ENCODE measurements at places on chromosomes 6 and 20. TPM values are rescaled to one million over a fixed set of nuclear protein-coding genes. Genes with fewer than 3 reads are reported as not detected.
A peak's percentile ranks its signal among the peaks of the same experiment; 100 is the strongest.

DNA sequence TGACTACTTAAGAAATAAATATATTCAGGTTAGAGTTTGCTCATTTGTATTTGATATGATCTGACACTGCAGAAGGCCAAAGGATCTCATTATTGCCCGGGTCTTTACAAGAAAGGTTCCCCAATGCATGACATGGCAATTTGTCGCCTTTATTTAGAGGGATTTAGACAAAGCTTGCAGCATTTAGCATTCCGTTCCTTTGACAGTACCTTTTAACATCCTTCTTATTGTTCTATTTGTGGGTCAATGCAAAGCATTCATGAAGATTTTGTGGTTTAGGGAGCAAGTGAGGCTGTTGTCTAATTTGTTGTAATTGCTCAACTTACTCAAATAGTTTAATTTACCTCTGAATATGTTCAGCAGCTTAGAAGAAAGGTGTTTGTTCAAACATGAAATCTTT is 230.8 kb upstream of the FLRT3 start:
- H3K4me1 ChIP-seq, result no peaks in the 10 kb centered on the region
- no peak overlapping the region for H3K27ac ChIP-seq
- DNase-seq, result no peak
- no peak overlapping the region for H3K4me3 ChIP-seq
- H3K27me3 ChIP-seq, result no peaks in the 10 kb centered on the region

DNA sequence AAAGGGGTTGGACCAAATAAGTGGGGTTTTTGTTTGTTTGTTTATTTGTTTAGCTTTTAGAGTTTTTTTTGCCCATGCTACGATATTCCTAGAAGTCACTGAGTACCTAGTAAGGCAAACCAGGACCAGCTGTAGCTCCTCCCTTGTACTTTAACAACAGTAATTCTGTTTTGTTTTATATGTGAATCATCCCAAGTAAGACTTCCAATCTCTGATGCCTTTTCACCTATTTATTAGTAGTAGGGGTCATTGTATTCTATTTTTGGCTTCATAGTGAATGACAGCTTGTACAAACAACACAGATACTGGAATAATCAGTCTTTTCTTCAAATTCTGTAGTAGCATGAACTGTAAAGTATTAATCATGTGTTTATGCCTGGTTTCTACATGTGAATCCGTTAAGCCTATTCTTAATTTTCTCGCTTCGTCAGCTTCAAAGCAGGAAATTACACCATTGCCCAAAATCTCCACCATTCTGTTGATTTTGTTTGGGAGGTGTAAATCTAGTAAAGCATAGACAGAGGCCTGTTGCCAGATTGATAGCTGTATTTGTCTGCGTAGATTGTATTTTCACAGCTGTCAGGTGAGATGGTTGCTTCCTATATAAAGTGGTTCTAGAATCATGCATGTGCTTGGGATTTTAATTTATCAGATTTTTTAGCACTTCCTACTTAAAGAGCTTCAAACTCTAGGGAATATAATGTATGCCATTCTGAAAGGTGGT is 151.5 kb upstream of the FLRT3 start:
- H3K27me3 ChIP-seq, result no peaks in the 10 kb centered on the region
- no peak for DNase-seq
- no peak overlapping the region for H3K4me3 ChIP-seq
- H3K4me1 ChIP-seq, result no peaks in the 10 kb centered on the region
- no peaks in the 10 kb centered on the region for H3K36me3 ChIP-seq

DDX27 gene
- total RNA-seq, result 19.4 TPM

DNA sequence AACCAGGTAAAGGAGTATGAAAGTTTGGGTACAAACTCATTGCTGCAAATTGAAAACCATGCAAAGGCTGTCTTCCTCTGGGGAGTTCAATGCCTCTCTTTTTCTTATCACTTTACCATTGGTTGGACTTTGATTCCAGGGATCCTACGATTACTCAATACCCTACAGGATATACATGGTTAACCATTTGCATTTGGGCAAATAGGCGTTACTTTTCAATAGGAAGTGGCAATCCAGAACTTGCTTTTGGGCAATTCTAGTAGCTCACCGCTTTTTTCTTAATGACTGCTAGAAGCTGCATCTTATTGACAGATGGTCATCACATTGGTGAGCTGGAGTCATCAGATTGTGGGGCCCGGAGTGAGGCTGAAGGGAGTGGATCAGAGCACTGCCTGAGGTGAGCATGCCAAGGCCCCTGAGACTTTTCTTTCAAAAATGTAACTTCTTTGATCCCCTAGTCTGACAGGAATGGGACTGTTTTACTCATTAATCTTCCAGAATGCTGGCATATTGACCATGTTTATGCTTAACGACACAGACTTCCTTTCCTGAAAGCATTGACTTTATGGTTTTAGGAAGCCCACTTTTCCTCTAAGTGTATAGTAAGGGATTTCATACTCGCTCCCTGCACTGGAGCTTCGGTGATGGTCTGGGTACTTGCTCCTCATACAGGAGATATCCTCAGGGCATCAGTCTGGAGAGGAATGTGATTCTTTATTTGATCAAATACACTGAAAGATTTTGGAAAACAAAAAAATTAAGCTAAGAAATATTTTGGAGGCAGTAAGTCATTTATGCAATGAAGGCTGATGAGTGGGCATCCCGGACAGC is at the start of gene CCR6:
TSS of gene CCR6 (plus strand) at position 270 of the 831 bp plus-strand sequence. CDS start 13,039 bp downstream, outside the sequence.
- H3K4me1 ChIP-seq, result no peaks in the 10 kb centered on the region
- no peak within 1 kb of the TSS for H3K27ac ChIP-seq
- no peak within 1 kb of the TSS for H3K4me3 ChIP-seq
- no peak for DNase-seq

FKBP5 gene
- 56.5 TPM for total RNA-seq

- H3K4me1 ChIP-seq, result peaks cover 23% of the 10 kb centered on the region
- no peak for DNase-seq
- H3K4me3 ChIP-seq, result no peak overlapping the region
- H3K36me3 ChIP-seq, result peaks cover 17% of the 10 kb centered on the region
- H3K27me3 ChIP-seq, result no peaks in the 10 kb centered on the region
- H3K27ac ChIP-seq, result peak overlapping the region; percentile 24
These were observed 4.9 kb upstream of the LYRM2 start for GRCh38 chr6:89643406-89643805.

TXLNB gene
- total RNA-seq, result 170 TPM

DNA sequence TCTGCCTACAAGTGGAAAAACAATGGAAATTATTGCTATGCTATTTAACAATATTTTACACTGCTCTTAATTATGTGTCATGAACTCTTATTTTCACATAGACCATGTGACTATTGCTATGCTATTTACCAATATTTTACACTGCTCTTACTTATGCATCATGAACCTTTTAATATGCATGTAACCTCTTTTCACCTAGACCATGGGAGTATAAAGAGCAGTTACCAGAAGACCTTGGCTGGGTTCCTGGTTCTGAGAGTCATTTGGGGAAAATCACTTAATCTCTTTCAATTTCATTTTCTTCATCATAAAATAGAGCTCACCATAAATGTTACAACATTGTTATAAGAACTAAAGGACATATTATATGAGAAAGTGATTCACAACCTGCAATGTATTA is 223.8 kb upstream of the RNF217 start:
- H3K36me3 ChIP-seq, result no peaks in the 10 kb centered on the region
- no peaks in the 10 kb centered on the region for H3K4me1 ChIP-seq
- H3K4me3 ChIP-seq, result no peak overlapping the region
- H3K27ac ChIP-seq, result no peak overlapping the region

GRCh38 chr6:894274-894673 is 201.3 kb upstream of the EXOC2 start:
- no peak overlapping the region for H3K27ac ChIP-seq
- H3K36me3 ChIP-seq, result no peaks in the 10 kb centered on the region
- H3K27me3 ChIP-seq, result no peaks in the 10 kb centered on the region
- DNase-seq, result no peak
- no peaks in the 10 kb centered on the region for H3K4me1 ChIP-seq

KCNK15 gene
- 0.46 TPM for total RNA-seq

PKHD1 gene
- 0.11 TPM for total RNA-seq

- DNase-seq, result no peak
- no peak overlapping the region for H3K27ac ChIP-seq
- H3K27me3 ChIP-seq, result no peaks in the 10 kb centered on the region
- no peaks in the 10 kb centered on the region for H3K4me1 ChIP-seq
- no peak overlapping the region for H3K4me3 ChIP-seq
These were observed 17.1 kb upstream of the TINAG start for GRCh38 chr6:54291146-54291545.

DNA sequence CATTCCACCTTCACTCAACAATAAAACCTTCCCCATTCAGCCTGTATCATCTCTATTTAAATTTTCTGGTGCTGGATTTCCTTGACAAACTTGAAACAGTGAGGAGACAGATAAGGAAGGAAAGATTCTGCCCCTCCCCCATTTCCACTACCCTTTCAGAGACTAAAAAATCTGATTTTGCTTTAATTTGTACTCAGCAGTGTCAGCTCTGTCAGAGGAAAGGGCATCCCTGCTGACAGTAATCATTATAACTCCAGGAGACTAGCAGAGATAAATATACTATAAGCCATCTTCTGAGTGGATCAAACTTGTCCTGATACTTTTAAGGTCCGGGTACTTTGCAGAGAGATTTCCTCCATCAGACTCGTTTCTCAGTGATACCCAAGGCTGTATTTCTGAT is 155.6 kb downstream of the SAMD5 start:
- no peak for DNase-seq
- H3K4me1 ChIP-seq, result no peaks in the 10 kb centered on the region
- H3K27ac ChIP-seq, result no peak overlapping the region
- no peak overlapping the region for H3K4me3 ChIP-seq

DNA sequence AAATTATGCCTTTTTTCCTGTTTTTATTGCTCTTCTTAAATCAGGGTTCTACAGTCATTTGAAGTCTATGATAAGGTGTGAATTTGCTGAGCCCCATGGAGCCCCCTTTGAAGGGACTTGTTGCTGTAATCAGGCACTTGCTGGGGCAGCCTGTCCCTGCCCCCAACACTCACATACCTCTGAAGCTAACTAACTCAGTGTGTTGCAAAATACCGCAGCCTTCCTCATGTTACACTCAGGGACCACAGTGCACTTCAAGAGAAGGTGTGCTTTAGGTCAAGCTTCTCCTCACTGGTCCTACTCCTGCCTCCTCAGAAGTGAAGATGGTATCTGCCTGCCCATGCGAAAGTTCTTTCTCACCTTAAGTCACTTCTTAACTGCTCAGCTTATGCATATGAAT is 66.1 kb upstream of the GLP1R start:
- no peak overlapping the region for H3K4me3 ChIP-seq
- no peaks in the 10 kb centered on the region for H3K4me1 ChIP-seq
- DNase-seq, result no peak
- no peaks in the 10 kb centered on the region for H3K27me3 ChIP-seq

- H3K27me3 ChIP-seq, result no peaks in the 10 kb centered on the region
- peaks cover 73% of the 10 kb centered on the region for H3K4me1 ChIP-seq
- H3K36me3 ChIP-seq, result no peaks in the 10 kb centered on the region
- peak overlapping the region; percentile 37 for H3K27ac ChIP-seq
- no peak overlapping the region for H3K4me3 ChIP-seq
- DNase-seq, result no peak
These were observed 77.2 kb downstream of the FOXO3 start for GRCh38 chr6:108637963-108638362.

DNA sequence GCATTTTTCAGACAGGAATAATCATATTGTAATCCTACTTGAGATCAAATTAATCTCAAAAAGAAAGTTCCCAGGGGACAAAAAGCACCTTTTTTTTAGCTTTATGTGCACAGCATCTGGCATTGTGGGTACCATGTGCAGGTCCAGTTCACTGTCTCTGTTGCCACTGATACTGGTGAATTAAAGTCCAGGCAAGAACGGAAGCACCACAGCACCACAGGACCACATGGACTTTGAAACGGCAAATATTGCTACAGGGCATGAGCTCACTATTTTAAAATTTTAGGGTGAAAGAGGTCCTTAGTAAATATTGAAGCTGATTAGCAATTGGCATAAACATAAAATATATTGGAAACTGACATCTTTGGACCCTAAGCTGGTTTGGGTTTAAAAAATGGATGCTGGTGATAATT is 709.0 kb downstream of the EPM2A start:
- H3K4me3 ChIP-seq, result no peak overlapping the region
- no peak for DNase-seq
- no peaks in the 10 kb centered on the region for H3K27me3 ChIP-seq
- no peak overlapping the region for H3K27ac ChIP-seq

SNX5 gene
- 81.3 TPM for total RNA-seq

DNA sequence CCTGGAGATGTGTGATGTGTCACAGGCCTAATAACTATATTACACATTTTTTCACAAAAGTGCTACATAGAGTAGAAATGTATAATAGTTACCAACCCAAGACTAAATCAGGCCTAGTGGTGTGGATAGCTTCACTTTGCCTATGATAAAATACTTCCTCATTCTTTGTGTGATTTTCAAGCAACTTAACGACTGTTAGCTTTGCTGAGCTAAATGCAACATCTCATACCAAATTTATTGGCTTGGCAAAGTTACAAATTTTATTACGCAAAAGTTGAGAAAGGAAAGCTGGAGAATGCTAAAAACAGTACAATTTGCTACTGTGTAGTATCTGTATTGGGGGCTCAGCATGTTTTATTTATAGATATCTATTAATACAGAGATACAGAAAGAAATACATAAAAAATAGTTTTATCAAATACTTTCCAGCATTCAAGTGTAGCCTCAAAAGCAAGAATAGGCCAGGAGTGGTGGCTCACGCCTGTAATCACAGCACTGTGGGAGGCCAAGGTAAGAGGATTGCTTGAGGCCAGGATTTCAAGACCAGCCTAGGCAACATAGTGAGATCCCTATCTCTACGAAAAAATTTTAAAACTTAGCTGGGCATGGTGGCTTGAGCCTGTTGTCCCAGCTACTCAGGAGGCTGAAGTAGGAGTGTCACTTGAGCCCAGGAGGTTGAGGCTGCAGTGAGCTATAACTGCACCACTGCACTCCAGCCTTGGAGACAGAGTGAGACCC is 3.6 kb upstream of the EDN1 start:
- no peaks in the 10 kb centered on the region for H3K36me3 ChIP-seq
- no peak overlapping the region for H3K4me3 ChIP-seq
- H3K27me3 ChIP-seq, result no peaks in the 10 kb centered on the region
- peaks cover 10% of the 10 kb centered on the region for H3K4me1 ChIP-seq
- H3K27ac ChIP-seq, result no peak overlapping the region
- no peak for DNase-seq

Measured in psoas muscle (tissue), 8 donors.